ENCODE measurements at places on chromosomes 16 and 17. TPM values are rescaled to one million over a fixed set of nuclear protein-coding genes. Genes with fewer than 3 reads are reported as not detected.

Gene TRAPPC1
- 44.2 TPM for total RNA-seq

Gene SLC16A11
- total RNA-seq = 0.39 TPM

Gene IL21R
- 0.23 TPM for total RNA-seq

Gene P3H4
- total RNA-seq = 18.4 TPM

Gene RAPGEFL1
- total RNA-seq = 3.6 TPM

Gene LIG3
- 36.3 TPM for total RNA-seq

Gene CXCL16
- total RNA-seq = 5.3 TPM

Gene CAPNS2
- 0.94 TPM for total RNA-seq

Gene MPP3
- 9.2 TPM for total RNA-seq

Gene TOP2A
- 0.40 TPM for total RNA-seq

Gene MFSD6L
- total RNA-seq = not detected

Gene KRT36
- total RNA-seq = not detected

Gene CACNG4
- total RNA-seq = 13.5 TPM

Gene EFCAB3
- total RNA-seq = not detected

Gene SPG7
- 95.0 TPM for total RNA-seq

Gene HOXB1
- total RNA-seq = not detected

Data from gastroesophageal sphincter (tissue), 4 donors.